ENCODE measurements at places on chromosomes 3 and 15. TPM values are rescaled to one million over a fixed set of nuclear protein-coding genes. Genes with fewer than 3 reads are reported as not detected.

GRCh38 chr3:36811768-36812167 is 47.4 kb upstream of the DCLK3 start:
- no peak for DNase-seq

LMCD1 gene
- 29.0 TPM for total RNA-seq

C2CD4A gene
- not detected for total RNA-seq

DNA sequence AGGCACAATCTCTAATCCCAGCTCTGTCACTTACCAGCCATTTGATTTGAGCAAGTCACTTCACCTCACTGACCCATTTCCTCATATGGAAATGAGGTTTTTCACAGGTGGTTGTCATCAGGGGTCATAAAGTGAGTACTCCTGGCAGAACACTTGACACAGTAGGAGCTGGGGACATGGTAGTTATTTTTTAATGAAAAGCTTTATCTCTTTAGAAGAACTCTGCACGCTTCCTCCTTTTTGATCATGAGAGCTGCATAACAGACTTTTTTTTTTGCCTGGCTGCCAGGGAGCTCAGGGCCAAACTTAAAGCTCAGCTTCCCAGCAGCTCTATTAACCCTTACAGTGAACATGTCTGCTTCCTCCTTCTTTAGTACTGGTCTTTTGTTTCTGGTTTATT is 8.4 kb downstream of the VWA5B2 start:
- no peak for DNase-seq

DNA sequence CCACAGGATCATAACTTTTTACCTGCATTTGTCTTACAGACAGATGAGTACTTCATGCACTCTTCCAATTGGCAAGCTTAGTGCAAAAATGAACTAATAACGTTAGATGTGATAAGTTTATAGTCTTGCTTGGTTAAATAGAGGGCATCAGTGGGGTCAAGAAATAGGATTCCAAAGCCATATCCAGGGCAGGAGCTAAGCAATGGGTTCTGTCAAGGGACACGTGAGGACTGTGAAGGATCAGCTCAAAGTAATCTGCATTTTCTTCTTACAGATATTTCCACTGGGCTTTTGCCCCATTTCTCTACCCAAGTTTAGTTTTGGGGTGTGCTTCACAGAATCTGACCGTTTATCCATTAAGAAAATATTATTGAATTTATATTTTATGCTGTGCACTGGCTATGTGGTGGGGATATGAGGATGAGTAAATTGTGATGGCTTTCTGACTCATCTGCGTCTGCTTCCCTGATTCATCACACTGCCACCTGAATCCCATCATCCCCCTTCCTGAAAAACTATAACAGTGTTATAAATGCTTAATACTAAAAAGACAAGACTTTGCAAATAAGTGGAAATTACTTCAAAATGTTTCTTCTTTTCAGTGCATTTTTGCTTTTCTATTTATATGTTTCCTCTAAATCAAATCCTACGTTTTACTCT is 17.5 kb downstream of the PPP2R3A start:
- no peak for DNase-seq

- no peak for DNase-seq
Measured at GRCh38 chr15:83320844-83321243, 36.4 kb upstream of the BNC1 start.

SNX22 gene
- 12.9 TPM for total RNA-seq

EIF4E3 gene
- 8.9 TPM for total RNA-seq
